CD4-positive, alpha-beta T cell treated with Interleukin-15 for 1 hour (primary cell): ENCODE measurements at places on chromosomes 2 and 18.

DNA sequence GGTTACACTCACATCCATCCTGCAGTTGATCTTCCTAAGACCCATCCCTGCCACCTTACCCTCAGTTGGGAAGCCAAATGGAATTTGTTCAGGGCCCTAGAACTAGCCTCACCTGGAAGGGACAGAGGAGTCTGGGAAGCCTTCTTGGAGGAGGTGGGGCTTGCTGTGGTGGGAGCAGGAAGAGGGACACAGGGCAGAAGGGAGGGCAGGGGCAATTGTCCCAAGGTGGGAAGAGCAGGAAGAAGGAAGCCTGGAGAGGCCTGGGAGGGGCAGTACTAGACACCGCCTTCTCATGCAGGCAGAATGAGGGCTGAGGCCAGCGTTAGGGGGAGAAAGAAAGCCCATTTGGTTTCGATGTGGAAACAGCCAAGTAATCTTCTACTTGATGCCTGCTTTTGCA is 34.1 kb upstream of the ASPRV1 start:
- DNase-seq = no peak

DNA sequence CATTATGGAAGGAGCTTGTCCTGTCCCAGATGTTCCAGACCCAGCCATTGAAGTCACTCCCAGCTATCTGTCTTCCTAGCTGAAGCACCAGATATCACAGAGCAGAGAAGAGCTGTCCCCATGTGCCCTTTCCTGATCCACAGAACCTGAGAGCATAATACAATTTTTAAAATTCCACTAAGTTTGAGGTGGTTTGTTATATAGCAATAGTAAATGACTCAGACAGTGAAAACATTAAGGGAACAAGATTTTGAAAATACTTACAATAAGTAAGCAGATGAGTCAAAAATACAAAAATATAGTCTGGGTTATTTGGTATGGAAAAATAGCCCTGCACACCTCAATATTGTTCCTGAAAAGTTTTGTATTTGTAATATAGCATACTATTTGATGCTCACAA is 85.8 kb upstream of the GLS start:
- no peak for DNase-seq

DNA sequence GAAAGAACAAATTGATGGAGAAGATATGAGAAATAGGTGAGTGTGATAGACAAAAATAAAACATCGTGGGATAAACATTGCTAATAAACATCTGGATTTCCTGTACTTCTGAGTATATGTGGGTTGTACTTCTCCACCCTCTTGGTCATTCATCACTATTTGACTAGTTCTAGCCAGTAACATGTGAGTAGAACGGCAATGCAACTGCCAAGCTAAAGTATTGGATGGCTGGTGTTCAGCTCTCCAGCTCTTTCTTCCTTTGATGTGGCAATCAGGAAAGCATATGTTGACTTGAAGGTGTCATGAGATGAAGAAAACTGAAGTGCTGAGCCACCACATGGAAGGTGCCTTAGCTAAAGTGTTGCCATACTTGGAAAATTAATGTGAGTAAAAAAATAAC is 144.9 kb downstream of the SCG2 start:
- no peak for DNase-seq

- peak; percentile 66 for DNase-seq
Observed at GRCh38 chr2:98771721-98772524, 41.0 kb upstream of the MGAT4A start.

DNA sequence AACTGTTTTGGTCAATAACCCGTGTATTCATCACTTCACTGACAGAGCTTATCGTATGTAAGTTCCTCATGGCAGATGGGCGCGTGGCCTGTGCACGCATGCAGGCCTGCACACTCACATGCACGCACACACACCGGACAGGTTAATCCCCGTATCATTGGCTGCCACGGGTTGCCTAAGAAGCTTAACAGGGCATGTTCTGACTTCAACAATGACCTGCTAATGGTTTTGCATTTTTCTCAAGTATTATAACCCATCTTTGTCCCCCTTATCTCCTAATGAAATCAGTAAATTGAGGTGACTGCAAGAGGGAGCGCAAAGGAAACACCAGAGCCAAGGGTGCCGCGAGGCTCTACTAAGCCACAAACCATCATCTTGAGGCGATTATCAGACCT is 399.0 kb upstream of the ID2 start:
- no peak for DNase-seq

- DNase-seq = no peak
Observed at GRCh38 chr18:68714366-68714711, 569 bp downstream of the TMX3 start.

DNA sequence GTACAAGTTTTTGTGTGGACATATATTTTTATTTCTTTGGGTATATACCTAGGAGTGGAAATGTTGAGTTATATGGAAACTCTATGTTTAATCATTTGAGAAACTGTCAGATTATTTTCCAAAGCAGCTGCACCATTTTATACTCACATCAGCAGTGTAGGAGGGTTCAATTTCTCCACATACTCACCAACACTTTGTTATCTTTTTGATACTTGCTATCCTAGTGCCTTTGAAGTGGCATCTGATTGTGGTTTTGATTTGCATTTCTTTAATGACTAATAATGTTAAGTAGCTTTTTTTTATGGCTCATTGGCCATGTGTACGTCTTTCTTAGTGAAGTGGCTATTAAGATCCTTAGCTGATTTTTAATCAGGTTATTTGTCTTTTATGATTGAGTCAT is 64.7 kb upstream of the SLC8A1 start:
- no peak for DNase-seq

DNA sequence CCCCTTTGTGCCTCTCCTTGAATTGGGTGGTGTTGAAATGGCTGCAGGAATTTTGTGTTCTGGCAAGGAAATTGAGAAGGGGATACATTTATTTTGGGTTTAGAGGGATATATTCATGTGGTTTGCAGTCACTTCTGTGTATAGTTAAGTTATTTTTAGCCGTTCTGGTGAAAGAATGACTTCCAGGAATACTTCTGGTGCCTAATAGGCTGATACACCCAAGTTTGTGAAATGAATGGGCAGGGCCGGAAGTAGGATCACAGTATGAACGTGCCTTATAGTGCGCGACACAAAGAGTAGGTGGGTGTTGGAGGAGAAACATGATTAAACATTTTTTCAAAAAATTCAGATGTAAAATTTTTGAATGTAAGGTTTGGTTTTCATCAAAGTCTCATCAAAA is 168.6 kb upstream of the ATP5MC3 start:
- no peak for DNase-seq

- DNase-seq = peak; percentile 41
Observed at GRCh38 chr2:201182650-201183364, at the start of gene CASP10. TSS of gene CASP10 (plus strand) at chr2:201183141. CDS start at chr2:201185778, 2,637 bp downstream.

GRCh38 chr2:38224181-38224580 is 148.2 kb upstream of the CYP1B1 start:
- DNase-seq = no peak

DNA sequence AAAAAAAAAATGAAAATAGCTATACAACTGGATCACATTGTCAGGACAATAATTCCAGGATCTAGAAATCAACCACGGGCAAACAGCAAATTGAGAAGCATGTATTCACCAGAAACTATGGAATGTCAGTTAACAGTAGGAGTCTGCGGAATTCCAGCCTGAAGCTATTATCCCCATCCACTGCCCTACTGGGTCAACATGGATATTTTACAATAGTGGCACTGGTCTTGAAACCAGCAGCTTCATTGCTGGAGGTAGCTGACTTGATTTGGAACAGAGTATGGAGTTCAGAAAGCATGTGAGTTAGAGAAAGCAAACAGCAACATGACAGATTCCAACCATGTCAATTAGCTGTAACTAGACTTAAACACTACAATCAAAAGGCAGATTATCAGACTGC is 55.7 kb upstream of the PDE1A start:
- DNase-seq = no peak

DNA sequence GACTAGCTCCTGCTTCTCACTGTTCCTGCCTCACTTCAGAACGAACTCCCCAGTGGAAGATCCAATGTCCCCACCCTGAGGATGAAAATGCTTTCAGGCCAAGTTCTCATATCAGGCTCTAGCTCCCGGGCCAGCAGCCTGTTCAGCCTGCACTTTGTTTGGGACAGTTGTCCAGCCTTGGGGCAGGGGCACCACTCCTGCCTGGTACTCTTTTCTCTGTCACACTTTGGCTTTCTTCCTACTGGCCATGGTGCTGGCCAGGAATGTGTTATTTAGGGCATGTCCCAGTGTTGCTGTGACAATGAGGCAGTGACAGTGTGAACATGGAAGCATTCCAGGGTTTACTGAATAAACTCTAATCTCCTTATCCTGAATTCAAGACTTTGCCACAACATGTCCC is 154.1 kb downstream of the GALNT14 start:
- DNase-seq = no peak

DNA sequence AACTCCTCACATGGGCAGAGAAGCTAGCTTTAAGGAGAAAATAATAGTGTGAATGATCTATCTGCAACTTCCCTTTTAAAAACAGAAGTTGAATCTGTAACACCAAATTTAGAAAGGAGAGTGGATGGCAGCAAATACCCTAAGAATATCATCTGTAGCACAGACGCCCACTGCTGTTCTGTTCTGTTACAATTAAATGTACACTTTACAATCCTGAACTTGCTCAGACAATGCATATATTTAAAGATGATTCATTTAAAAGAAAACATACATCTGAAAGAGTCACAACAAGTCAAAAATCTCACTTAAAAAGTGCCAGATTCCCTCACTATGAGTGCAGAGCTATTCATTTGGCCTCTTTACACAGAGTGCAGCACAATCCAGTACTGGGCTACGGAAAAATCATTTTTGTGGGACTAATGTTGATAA is 8.0 kb upstream of the SERTAD2 start:
- DNase-seq = no peak

- DNase-seq = no peak
Observed at GRCh38 chr2:226185616-226186211, 613.9 kb downstream of the IRS1 start.

DNA sequence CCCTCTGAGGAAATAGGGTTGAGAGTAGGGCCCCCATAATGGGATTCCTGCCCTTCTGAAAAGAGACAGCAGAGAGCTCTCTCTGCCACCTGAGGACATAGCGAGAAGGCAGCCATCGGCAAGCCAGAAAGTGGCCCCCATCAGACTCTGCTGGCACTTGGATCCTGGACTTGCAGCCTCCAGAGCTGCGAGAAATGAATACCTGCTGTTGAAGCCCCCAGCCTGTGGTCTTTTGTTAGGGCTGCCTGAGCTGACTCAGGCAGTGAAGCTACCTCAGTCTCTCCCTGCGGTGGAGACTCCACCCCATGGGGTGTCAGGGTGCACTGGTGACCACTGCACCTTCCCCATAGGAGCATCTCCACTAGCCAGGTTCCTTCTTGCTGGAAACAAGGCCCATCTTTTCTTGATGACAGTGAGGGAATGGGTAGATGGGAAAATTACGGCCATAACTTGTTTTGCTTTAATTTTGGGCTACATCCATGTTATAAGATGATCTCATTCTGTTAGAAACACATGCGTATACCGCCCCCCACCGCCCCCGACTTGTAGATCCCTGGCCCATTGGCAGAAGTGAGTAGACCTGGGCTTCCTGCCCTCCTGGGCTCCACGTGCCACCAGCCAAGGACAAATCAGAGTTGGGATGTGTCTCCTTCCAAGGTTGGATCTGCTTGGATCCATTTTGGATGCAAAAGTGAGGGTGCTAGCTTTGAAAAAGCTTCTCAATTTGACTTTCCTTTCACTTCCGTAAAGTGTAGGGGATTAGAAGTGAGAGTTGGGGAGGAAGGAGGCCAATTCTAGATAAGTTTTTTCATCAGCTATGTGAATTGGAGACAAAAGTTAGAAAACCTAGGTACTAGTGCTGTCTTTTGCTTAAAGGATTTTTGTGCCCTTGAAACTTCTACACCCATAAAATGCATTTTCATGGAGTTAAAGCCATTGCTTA is 42.9 kb downstream of the NCK2 start:
- DNase-seq = peak; percentile 56

DNA sequence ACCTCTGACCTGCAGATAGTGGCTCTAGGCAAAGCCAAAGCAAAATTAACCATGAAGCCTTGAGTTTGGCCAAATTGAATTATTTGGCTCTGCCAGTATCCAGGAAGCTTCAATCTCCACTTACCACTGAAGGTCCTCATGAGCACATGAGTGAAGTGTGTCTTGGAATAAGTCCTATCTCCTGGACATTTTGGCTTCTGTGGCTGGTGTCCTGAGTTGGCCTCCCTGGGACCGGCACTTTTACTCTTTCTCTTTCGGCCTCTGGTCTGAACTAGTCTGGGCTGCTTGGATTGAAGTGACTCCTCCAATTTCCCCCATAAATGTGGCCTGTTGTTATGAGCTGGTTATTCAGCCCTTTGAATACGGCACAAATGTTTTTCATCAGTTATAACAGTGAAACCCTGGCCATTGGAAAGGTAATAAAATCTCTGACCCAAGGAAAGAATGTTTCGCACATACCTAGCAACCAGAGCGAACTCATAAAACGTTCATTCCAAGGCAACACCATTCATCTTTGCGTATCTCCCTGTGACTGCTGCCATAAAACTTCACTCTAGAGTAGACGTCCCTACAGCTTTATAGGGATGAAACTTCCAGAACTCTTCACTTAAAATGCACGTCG is 216.4 kb downstream of the LPIN1 start:
- no peak for DNase-seq

GRCh38 chr2:112542984-112543661 is 858 bp downstream of the POLR1B start:
- DNase-seq = no peak

DNA sequence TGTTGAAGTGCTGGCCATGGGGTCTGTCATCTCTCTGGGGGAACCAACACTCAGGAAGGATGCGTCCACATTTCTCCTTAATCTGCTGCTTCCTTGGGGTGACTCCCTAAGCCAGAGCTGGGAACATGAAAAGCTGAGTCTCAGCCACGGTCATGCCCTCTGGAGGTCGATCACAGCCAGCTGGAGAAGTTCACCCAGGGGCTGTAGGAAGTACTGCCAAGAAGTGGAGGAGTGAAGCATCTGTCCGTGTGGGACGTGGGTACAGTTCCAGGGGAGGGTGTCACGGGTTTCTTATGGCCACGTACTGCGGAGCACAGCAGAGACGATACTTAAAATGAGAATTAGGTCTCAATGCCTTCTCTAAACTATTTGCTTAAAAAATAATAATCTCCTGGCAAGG is 42.4 kb upstream of the IGFBP2 start:
- DNase-seq = no peak

GRCh38 chr2:64114063-64114911 is 29.9 kb downstream of the PELI1 start:
- DNase-seq = no peak

GRCh38 chr2:106197878-106198277 is 3.8 kb upstream of the UXS1 start:
- DNase-seq = no peak

- no peak for DNase-seq
Observed at GRCh38 chr2:145029873-145030272, 510.0 kb upstream of the ZEB2 start.

GRCh38 chr2:28629910-28630309 is 121.7 kb upstream of the PPP1CB start:
- DNase-seq = no peak

- DNase-seq = no peak
Observed at GRCh38 chr2:205996161-205996560, 89.8 kb downstream of the INO80D start.

GRCh38 chr2:42851186-42851585 is 58.8 kb upstream of the HAAO start:
- no peak for DNase-seq
